ENCODE measurements at places on chromosomes 11 and 22.

- DNase-seq = no peak
Observed at GRCh38 chr11:14650064-14650463, 6.5 kb downstream of the PDE3B start.

GRCh38 chr11:68843703-68844312 lies 2.1 kb upstream of the CPT1A start:
- no peak for DNase-seq

DNA sequence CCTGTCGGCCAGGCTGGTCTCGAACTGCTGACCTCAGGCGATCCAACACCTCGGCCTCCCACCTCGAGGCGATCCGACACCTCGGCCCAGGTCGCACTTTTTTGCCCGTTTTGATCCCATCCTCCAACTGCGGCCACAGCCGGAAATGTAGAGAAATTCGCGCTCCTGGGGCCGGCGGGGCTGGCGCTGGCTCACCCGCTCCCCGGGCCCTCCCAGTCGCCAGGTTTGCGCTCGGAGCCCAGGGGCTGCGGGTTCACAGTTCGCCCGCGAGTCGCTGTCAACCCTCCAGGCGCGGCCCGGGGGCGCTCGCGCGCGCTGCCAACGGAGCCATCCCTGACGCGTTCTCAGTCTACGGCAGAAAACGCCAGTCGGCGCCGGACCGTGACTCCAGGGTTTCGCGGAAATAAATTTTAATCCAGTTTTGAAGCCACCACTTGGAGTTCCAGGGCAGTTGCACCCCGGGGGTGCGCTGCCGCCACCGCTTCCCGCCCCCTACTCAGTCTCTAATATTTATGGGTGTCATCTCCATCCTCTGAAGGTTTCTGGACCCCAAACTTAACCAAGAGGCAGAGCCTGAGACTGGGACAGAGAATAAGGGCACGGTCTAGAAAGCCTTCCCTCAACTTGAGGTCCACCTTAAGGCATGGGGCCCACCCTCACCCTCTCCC lies 1.5 kb upstream of the KLHDC7B start:
- peak; percentile 40 for DNase-seq

DNA sequence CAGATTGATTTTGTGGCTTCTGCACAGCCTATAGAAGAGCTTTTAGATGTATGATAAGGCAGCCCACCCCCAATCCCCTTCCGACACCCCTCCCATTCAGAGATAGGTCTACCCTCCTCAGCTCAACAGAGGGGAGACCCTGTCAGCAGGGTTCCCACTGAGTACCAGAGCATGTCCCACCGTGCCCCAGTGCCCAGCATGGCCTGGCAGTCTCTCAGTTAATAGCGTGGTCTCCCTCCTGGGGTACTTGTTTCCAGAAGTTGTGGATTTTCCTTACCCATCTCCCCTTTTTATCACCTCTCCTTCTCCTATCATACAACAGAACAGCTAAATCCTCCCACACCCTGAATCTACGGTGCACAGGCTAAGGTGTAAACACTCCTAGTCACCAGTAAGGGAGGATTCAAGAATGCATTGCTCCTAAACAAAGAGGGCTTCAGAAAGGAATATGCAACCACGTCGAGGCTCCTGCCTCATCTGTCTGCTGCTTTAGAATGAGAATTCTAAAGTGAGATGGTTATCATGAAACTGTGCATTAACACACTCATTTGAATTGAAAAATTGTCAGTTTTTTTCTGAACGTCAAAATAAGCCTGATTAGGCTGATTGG lies 6.7 kb downstream of the PLAAT2 start:
- DNase-seq = no peak

DNA sequence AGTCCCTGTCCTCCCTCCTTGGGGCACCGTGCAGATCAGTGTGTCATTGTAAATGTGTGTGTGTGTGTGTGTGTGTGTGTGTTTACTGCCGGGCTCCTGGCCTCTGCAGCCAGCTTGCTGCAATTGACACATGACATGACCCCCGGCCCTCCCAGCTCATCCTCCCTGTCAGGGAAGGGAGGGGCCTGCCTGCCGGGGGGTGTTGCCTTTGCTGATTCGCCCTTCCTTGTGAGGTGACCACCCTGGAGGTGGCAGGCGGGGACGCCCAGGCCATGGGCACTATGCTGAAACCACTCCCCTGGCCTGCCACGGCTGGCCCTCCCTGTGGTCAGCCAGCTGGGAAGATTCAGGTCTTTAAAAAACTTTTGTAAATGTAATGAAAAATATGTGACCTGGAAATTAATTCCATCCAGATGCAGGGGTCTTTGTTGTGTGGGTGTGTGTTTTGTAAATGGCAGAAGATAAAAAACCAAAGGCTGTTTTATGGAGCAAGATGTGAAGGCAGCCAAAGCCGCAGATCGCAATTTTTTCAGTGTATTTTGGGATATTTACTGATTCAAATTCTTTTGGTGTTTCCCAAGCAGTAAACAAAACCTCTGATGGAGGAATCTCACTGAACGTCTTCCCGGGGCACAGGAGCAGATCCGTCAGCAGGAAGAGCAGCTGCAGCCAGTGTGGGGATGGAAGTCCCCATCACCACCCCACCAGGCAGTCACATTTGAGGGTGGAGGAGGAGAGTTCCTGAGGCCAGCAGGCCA lies 23.2 kb downstream of the SHISAL1 start:
- no peak for DNase-seq

GRCh38 chr22:33381531-33382406 lies 323.6 kb upstream of the SYN3 start:
- peak; percentile 6 for DNase-seq

DNA sequence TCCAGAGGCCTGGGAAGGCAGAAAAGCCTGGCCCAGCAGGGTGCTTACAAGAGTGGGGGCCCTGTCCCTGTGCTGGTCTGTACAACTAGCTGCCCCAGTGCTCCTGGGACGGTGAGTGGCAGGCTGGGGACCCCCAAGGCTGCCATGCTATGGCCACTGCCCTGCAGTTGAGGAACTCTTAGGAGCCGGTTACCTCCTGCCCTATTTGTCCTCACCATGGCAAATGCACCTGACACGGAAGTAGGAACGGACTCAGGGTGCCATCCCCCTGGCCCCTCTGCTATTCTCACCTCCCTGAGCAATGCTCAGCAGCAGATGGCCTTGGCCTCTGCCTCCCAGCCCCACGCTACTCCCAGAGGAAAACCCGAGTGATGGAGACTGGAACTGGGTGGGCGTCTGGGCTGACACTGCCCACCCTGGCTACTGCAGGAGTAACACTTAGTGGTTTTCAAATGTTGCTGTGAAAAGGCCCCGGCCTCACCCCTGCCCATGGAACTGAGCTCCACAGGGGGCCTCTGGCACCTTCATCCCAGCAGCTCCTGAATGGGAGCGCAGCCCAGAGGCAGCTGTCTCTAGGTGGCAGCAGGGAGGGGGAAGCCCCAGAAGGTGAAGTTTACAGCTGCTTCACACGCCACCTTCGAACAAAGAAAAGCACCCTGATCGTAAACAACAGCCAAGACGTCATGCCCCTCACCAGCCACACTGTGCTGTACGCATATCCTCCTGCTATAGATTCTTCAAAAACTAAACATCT lies 105.3 kb downstream of the CTTN start:
- DNase-seq = no peak

GRCh38 chr22:41725510-41726110 lies 26.3 kb downstream of the MEI1 start:
- no peak for DNase-seq

- DNase-seq = no peak
Observed at GRCh38 chr11:34387653-34388052, 29.8 kb upstream of the ABTB2 start.

GRCh38 chr11:123351375-123351774 lies 78.7 kb upstream of the GRAMD1B start:
- DNase-seq = no peak

DNA sequence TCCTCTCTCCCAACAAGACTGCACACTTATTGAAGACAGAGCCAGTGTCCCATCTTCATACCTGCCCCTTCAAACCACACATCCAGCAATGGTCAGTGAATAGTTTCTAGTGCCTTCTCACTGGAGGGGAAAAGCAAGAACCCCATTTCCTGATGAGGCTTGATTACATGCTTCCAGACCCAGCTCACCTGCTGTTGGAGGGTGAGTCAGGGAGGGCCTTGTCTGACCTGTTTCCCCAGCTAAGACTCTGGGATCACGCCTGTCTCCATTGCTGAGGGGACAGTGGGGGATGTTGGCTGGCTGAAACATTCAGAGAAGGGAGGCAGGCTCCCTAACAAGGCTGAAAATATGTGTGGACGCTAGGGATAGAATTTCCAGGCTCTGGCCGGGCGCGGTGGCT lies 27.5 kb upstream of the ZDHHC13 start:
- no peak for DNase-seq

- peak; percentile 65 for DNase-seq
Observed at GRCh38 chr11:46277313-46277621, 195 bp upstream of the CREB3L1 start.

GRCh38 chr11:39011797-39012196 lies 2413.8 kb upstream of the RAG2 start:
- DNase-seq = no peak

DNA sequence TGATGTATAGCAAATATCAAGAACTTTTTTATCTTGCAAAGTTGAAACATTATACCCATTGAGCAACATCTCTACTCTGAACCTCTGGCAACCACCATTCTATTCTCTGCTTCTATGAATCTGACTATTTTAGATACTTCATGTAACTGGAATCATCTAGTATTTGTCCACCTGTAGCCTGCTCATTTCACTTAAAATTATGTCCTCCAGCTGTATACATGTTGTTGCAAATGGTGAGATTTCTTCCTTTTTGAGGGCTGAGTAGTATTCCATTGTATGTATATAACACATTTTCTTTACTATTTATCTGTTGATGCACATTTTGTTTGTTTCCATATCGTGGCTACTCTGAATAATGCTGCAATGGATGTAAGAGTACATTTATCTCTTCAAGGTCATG lies 476.3 kb upstream of the LRRC4C start:
- no peak for DNase-seq

DNA sequence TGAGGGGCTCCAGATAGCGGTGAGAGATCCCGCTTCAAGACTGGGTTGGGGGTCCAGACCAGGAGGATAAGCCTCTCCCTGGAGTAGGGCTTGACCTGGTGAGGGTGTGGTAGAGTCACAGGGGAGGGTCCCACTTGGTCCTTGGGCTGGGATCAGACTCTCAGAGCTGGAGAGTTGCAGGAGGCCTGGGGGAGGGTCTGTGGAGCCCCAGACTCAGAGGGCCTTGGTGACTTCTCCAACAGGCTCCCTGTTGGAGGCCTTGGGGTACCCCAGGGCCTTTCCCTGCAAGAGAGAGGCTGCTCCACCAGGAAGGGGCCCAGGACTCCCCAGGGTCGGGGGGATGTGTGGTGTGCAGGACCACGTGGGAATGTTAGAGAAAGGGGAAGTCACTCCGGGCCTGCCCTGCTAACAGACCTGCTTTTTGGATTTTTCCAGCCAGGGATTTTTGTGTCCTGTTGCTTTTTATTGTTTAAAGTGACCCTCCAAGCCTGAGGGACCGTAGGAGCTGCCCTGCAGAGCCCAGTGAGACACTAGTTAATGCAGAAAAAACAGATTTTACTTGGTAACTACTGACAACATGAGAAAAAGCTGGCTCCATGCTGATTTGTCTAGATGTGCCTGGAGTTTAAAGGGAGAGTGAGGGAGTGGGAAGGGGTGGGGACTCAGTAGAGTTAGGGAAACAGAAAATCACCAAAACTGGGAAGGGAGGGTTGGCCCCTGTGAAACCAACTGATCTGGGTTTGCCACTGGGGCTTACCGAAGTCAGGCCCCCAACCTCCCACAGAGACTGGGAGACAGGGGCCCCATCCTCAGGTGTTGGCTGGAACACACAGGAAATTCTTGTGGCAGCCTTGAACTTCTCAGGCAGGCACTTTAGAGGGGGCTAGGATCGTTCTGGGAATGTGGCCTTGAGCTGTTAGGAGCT lies 801 bp upstream of the TXNRD2 start:
- DNase-seq = peak; percentile 71

- no peak for DNase-seq
Observed at GRCh38 chr11:105918039-105918438, 104.0 kb downstream of the MSANTD4 start.

GRCh38 chr22:47599753-47600152 lies 837.3 kb downstream of the TBC1D22A start:
- DNase-seq = no peak

Data from LHCN-M2 (cell line).